Renal cortical epithelial cell (primary cell): ENCODE measurements at places on chromosomes 1 and 21. TPM values are rescaled to one million over a fixed set of nuclear protein-coding genes. Genes with fewer than 3 reads are reported as not detected.
A peak's percentile ranks its signal among the peaks of the same experiment; 100 is the strongest.

The NTMT2 gene
- total RNA-seq: not detected in 2 replicates

DNA sequence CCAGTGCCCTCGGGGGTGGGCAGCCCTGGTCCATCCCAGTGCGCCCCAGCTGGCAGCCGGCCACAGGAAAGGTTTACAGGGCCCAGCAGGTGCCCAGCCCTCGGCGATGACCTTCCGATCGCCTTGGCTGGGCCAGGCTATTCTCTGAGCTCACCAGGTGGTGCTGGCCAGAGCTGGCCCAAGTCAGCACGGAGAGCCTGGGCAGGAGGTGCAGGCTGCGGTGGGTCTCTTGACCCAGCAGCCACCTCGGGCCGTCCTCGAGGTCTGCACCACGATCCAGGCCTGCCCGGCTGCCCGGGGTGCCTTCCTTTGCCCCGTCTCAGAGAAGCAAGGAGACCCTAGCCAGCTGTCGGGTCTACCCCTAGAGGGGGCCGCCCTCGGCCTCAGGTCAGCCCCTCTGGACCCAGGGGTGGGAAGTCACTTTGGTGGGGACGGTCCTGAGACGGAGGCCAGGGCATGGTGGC, 370 bp downstream of the PERM1 start:
- DNase-seq: no peak

DNA sequence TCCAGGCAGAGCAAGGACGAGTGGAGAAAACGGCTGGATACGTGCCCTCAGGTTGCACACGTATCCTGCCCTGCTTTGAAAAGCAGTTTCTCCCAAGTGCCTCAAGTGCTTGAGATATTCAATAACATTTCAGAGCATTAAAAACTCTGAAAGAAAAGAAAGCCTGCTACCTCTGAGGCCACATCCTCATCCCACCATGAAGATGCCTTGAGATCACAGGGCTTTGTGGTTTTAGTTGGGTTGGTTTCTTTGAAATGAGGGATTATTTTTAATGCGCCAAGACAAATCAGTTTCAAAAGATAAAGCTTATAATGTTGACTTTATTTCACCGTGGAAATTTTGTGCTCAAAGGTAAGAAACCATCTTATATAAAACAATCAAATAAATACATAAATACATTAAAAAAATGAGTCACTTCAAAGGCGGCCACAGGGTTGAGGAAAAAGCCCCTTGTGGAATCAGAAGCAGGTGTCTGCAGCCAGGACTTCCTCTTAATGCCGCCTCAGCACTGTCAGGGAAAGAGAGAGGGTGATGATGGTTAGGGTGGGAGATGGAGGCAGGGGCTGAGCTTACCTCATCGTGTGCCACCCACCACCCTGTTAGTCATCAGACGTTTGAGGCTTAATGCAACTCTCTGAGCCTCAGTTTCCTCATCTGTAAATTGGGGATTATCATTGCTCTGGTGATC, 1.4 kb downstream of the NPPB start:
- no peak for DNase-seq

- DNase-seq: no peak
These were observed 817 bp downstream of the EXTL1 start for GRCh38 chr1:26022404-26022779.

GRCh38 chr1:32612189-32612881, 38.0 kb downstream of the ZBTB8OS start:
- peak; percentile 62 for DNase-seq

DNA sequence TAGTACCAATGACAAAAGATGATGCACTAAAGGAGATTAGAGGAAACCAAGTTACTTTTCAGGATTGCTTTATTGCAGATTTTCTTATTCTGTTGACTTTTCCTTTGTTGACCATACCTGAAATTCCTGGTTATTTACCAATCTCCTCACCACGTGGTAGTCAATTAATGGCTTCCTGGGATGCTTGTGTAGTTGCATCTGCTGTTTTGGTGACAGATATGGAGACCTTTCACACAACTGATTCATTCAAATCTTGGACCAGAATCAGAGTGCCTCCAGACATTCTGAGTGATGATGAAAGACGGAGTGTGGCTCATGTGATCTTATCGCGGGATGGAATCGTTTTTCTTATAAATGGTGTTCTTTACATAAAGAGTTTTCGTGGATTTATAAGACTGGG, 91.3 kb downstream of the CATSPERE start:
- peak; percentile 9 for DNase-seq

DNA sequence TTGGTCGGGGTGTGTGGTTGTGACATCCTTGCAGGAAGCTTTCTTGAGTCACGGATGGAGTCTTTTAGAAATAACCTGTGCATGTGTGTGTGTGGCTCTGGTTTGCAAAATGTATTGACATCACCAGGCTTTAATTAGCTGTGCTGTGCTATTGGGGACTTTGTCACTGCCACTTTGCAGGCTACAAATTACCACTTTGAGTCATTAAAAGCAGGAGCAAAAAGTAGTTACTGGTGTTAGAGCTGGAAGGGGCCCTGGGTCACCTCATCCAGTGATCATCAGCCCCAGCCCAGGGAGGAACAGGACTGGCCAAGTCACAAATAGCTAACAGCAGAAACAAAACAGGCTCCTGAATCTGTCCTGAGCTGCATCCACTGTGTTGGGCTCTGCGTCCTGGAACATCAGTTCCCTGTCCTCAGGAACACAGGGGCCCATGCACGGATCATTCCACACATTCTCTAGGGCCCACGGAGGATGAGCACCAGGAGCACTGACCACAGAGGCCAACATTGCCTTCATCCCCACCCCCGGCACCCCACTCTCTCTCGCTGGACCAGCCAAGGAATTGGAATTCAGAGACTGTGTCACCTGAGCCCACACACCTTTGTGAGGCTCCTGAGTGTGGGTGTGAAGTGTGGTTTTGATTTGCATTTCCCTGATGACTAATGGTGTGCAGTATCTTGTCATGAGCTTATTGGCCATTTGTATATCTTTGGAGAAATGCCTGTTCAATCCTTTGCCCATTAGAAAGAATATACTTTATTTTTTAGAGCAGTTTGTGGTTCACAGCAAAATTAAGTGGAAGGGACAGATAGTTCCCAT, 280.1 kb upstream of the C1orf174 start:
- DNase-seq: no peak
